ENCODE measurements at places on chromosomes 5 and 9. TPM values are rescaled to one million over a fixed set of nuclear protein-coding genes. Genes with fewer than 3 reads are reported as not detected.

GRCh38 chr5:109102096-109102690, 307.6 kb downstream of the PJA2 start:
- no peak for DNase-seq

GRCh38 chr5:39394946-39395345, 29.8 kb downstream of the DAB2 start:
- DNase-seq, result no peak

DNA sequence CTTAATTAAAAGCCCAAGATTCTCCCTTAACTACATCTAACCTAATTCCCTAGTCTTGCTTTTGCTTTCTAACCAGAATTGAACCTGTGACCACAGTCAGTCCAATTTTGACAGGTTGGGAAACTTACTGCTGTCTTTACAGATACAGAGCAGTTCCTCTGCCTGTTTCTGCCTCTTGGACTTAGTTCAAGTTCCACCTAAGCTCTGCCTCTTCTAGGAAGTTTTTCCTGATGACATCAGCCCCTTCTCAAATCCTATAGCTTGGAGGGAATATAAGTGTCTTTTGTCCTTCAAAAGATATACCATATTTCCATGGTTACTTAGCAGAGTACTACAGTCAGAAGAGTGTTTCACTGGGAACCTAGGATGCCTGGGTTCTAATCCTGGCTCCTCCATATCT, 31.7 kb downstream of the BRINP1 start:
- no peak for DNase-seq

The PAEP gene
- total RNA-seq, result not detected

The GRIN1 gene
- not detected for total RNA-seq

The MEIKIN gene
- total RNA-seq, result 1.0 TPM

- no peak for DNase-seq
Observed at GRCh38 chr9:110340306-110340705, 2.6 kb upstream of the TXNDC8 start.

GRCh38 chr5:151570512-151571269, 20.4 kb downstream of the FAT2 start:
- DNase-seq, result peak; percentile 41

The DNM1 gene
- total RNA-seq, result 24.1 TPM

The NUTM2G gene
- total RNA-seq, result not detected

DNA sequence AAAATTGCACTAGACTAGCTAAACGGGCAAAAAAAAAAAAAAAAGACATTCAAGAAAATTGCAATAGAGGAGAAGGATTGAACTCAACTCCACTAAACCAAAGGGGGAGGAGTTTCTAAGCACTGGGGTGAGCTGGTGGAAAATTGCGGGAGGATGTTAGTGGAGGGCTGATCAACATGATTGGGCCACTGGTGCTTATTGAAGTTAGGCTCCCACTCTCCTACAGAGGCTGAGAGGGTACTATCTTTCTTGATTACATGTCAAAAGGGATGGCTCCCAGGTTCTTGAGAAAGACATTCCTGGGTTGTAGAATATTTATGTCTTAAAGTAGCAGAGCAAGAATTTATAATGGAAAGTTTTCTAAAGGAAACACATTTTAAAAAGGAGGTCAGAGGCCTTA, 38.0 kb downstream of the CAMK4 start:
- no peak for DNase-seq

The GARIN3 gene
- total RNA-seq, result not detected

GRCh38 chr9:131704141-131704983, 35.5 kb downstream of the RAPGEF1 start:
- DNase-seq, result no peak

DNA sequence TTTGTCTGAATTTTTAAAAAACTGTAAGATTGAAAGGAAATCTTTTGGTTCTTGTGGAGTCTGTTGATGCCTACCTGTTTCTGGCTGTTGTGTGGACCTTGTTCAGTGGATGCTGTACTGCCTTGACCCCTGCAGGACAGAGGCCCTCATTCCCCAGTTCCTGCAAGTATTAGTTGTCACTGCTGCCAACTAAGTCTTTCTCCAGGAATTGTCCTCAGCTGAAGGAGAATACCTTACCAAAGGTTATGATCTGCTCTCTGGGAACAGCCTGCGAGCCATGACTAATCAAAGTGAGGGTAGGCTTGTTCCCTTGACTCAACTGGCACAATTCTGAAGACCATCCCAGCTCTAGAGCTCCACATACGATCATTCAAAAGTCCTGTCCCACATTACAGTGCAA, 145.3 kb upstream of the FST start:
- DNase-seq, result no peak

The SIMC1 gene
- total RNA-seq, result 11.5 TPM

DNA sequence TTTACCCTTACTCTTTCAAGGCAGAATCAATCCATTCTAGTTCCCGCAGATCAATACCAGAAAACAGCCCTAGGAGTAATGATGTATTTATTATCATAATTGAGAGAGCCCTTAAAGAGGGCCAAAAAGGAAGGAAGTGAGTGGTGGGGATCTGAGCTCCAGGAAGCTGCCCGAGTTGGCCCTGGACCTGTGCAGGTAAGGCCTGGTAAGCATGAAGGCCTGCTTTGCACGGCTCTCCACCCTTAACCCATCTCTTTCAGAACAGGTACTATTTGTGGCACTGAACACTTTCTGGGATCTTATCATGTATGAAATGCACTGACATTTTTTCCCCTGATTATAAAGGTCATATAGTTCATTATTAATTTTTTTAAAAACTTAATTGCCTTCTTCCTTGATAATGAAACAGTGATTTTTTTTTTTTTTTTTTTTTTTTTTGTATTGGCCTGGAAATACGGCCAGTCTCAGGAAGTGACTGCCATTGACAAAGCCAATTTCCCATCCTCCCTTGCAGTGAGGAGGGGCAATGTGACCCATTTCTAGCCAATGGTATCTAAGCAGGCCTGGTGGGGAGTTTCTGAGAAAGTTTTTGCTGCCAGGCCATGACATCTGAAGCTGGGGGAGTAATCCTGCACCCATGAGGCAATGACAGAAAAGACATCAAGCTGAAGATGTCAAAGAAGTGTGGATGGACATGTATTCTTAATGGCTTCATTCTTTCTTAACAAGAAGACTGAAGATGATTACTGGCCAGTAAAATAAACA, 6.3 kb upstream of the MVB12B start:
- no peak for DNase-seq

GRCh38 chr5:109630093-109630492, 59.6 kb upstream of the MAN2A1 start:
- no peak for DNase-seq

DNA sequence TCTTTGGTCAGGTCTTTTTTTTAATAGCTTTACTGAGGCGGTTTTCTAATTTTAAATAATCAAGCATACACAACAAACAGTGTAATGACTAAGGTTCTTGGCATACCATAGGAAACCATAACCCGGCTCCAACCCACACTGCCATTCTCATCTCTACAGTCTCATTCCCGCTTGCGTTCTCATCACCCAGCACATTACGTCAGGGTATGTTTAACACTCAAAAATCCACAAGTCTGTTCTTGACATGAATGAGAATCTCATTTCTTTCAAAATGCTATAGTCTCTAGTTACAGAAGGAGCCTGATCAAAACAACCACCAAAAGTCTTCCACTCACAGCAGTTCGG, 505 bp downstream of the C5orf34 start:
- no peak for DNase-seq

The AMACR gene
- 5.6 TPM for total RNA-seq

DNA sequence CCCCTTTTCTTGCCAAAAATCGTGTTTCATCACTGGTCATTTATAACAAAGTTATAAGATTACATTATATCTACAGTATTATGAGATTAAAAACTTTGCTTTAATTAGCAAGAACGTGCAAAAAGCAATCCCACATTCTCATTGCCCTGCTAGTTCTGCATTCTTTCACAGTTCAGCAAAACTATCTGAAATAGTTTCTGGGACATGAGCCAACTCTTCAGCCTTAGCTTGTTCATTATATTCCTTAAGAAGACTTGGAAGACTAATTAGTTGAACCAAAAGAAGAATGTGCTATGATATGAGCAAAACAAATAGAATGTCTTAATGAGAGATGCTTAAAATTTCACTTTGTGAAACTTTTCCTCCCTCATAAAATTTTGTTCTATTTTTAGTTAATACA, 76.7 kb downstream of the ITGA1 start:
- DNase-seq, result no peak

The EGR1 gene
- total RNA-seq, result 639 TPM

- no peak for DNase-seq
Observed at GRCh38 chr5:172164769-172165212, 23.2 kb downstream of the STK10 start.

- DNase-seq, result peak; percentile 77
Observed at GRCh38 chr9:120376101-120376500, 203.9 kb downstream of the CDK5RAP2 start.

DNA sequence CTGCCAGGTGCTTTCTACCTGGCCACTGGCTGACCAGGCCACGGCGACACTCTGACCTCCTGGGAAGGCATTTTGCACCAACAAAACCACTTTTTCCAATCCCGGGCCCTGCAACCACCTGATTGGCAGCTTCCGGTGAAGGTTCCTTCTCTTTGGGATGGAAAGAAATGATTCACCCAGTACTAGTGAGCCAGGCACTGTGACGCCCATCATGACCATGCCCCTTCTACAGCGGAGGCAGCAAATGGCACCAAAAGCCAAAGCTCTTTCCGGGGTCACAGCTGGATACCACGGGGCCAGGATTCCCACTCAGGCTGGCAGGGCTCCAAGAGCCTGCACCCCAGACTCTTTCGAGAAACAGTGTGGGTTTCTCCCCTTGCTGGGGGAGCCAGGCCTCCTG, 4.7 kb downstream of the NOTCH1 start:
- no peak for DNase-seq

GRCh38 chr9:121567500-121568342, 68.1 kb upstream of the GGTA1 start:
- no peak for DNase-seq

Measured in mesenteric fat pad (tissue), 1 donor.